ENCODE measurements at places on chromosomes 5 and 9.

DNA sequence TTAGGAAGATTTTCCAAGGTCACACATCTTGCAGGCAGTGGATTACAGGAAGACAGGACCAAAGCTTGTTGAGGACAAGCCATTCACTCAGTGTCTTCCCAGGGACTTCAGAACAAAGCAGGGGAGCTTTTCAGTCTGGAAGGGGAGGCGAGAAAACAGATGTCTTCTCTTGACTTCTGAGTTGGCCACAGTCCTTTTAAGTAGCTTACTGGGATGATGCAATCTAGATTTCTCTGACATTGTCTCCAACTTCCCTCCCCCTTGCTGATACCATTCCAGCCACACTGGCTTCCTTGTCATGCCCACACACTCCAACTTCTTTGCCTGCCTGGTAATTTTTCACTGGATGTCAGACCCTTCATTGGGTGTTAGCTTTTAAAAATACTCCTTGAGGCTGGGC lies 174.2 kb upstream of the TBC1D2 start:
- DNase-seq, result no peak

DNA sequence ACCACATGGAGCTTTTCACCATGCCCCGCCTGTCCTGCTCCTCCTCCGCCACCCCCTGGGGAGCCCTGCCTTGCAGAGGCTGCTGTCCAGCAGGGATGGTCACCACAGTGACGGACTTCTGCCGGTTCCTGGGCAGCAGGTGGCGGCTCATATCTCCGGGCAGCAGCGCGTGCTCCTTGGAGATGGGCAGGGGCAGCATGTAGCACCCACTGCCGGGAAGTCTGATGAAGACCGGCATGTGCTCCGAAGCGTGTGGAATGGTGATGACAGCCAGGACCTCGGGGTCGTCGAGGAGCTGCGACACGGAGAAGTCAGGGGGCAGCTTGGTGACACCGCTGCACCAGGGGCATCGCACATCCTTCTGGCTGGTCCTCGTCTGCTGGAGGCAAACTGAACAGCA lies 19.2 kb downstream of the PLGRKT start:
- DNase-seq, result no peak

DNA sequence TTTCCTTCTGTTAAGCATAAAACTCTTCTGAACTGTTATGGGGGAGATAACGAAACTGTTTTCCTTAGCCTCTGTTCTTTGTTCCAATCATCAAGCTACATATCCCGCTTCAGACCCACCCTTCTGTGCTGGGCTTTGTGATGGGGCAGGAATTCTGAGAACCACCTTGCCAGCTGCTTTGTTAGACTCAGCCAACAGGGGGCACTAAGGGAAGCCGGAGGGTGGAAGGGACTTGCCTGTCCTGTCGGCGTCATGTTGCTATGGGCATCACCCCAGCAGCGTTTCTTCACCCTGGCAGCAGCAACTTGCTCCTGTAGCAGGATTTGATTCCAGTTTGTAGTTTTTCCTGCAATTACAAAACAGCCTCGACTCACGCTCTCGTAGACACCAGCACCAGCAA lies 169.1 kb downstream of the CAAP1 start:
- DNase-seq, result peak; percentile 56

- DNase-seq, result peak; percentile 42
Measured at GRCh38 chr9:35690614-35691333, 1.0 kb upstream of the TPM2 start.

- DNase-seq, result no peak
Measured at GRCh38 chr5:135110785-135111596, 77.0 kb upstream of the PITX1 start.

DNA sequence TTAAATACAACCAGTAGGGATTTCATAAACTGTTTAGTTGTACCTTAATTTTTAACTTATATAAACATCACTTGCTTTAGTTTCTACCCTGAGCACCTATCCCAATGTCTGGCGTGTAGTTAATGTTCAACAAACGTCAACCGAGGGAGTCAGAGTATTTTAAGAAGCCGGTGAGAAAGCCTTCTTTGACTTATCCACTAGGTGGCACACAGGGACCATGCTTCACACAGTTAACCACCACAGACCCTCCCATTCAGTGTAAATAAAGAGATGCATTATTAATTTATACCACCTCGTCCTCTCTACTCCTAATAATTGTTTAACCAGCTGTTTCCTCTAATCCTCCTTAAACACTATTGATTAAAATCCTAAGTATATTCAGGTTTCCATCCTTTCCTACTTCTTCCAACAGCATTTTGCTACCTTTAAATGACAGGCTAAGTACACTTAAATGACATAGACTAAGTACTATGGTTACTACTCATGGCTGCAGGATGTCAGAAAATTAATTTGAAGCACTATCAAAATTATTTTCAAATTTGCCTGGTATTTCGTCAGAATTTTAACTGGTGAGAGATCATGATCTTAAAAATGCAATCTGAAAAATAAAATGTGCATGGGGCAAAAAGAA lies 2.3 kb downstream of the HAPLN1 start:
- peak; percentile 27 for DNase-seq

DNA sequence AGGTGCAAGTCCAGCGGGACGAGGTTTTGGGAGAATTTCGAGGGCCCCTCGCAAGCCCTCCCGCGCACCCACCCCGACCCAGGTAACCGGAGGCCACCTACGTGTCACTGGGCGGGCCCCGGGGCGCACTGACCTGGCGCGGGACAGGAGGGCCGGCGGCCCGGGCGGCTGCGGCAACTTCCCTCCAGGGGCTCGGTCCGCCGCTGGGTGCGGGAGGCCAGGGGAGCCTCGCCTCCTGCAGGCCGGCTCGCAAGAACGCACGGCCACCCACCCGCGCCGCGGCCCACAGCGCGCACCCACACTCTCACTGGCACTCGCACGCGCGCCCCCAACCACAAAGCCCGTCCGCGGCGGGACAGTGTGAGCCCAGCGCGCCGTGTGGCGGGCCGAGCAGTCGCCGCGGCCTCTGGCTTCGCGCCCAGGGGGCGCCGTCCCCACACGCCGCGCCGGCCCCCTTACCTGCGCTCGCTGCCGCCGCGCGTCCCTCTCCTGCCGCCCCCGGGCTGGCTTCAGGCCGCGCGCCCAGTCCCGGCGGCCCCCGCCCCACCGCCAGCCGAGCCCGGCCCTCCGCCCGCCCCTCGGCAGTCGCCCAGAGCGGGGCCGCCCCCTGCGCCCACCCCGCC lies 451 bp downstream of the LPAR1 start:
- no peak for DNase-seq

GRCh38 chr9:130634801-130635200 lies 29.6 kb upstream of the PRDM12 start:
- no peak for DNase-seq

- DNase-seq, result no peak
Measured at GRCh38 chr5:149961957-149962409, 1.4 kb downstream of the SLC26A2 start.

GRCh38 chr5:168724227-168724626 lies 145.1 kb upstream of the PANK3 start:
- no peak for DNase-seq

DNA sequence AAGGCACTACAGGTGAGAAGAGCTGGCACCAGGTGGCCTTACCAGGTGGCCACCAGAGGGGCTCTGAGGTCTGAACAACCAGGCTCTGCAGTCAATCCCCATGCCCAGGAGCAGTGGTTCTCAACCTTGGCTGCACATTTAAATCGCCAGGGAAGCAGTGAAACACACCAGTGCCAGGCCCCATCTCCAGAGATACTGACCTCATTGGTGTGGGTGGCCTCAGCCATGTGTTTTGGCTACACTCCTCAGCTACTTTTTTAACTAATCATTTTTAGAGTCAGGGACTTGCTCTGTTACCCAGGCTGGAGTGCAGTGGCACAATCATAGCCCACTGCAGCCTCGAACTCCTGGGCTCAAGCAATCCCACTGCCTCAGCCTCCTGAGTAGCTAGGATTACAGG lies 56.0 kb downstream of the GABBR2 start:
- no peak for DNase-seq

DNA sequence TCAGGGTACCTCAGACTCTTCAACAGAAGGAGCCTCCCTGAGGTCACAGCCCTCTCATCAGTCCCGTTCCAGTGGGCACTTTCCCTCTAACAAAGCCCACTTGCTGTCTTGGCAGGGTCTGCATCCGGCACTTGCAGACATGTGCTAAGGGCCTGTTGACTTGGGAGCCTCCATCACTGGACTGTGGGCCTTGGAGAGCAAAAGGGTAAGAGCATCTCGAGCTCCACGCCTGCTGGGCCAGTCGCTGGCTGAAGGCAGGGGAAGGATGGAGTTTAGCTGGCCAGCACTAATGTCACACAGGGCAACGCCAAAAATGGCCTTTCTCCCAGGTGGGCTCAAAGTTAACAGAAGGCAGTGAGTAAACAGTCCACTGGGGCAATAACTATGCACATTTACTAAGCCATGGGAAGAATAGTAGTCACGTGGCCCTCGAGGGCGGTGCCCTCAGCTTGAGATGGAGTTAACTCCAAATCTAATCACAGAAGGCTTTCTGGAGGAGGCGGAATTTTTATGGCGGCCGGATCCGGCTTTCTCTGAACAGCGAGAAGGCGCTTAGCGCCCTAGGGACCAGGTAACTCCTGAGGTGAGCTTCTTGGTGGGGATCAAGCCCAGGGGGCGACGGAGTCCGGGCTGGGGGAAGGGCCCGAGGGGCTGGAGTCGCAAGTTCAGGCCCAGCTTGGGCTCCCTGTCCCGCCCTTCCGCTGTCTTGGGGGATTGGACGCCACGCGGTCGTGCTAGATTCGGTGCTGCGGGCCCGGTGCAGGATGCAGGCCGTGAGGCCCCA lies 2.0 kb upstream of the NSD1 start:
- DNase-seq, result no peak

DNA sequence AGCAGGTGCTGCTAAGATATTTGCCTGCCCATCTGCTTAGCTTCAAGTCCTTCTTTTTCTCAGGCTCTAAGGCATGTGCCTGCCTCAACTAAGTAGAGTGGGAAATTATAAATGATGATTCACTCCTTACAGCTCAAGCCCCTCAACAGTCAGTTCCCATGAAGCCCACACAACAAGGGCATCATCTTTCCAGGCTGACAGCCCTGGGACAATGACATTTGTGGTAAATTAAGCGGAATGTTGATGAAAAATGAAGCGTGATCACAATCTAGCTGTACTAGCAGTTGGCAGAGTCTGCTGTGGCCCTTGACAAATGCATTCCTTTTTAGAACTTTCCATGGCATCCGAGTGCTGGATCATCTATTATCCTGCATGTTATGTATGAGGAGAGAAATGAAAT lies 548.6 kb downstream of the KIF4B start:
- DNase-seq, result no peak

DNA sequence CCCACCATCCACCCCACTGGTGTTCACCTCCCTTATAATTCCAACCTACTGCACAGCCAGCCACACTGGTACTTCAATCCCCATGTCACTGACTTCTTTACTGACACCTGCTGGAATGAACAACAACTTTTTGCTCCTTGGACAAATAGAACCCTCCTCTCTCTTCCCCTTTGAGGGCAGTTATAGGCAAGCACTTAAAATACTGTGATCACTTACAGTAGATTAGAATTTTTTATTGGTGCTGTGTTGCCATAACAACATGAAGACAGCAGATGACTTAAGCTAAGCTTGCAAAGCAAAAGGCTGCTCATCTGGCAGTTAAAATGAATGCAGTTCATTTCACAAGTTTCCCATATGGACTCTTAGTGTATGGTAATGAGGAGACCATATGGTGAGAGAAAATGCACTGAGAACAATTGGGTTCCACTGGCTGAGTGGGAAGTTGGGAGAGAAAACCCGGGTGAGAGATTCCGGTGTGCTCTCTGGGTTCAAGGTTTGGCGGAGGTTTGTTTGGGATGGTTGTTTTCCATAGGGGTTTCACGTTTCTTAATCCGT lies 374.3 kb downstream of the EBF1 start:
- DNase-seq, result no peak
